SK-N-SH treated with all-trans-retinoic acid at 6 μM for 48 hours (cell line): ENCODE measurements at places on chromosomes 3 and 15.
A peak's percentile ranks its signal among the peaks of the same experiment; 100 is the strongest.

DNA sequence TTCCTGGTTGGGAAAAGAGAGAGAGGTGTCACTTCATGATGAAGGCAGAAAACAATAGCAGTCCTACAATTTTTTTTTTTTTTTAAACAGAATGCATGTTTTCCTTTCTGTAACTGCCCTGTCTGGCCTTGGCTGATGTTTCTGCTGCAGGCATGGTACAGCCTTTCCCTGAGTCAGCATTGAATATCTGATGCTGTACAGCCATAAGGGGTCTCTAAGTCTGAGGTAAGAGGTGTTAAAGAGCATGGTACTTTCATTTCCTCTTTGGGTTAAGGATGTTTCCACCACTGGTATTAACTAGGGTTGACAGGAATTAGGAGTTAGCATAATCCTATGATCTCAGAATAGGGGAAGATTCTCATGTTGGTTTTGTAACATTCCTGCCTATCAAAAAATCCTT, 147.4 kb downstream of the CHST2 start:
- ATAC-seq: no peak

- ATAC-seq: no peak
Observed at GRCh38 chr3:187325632-187326031, 34.1 kb upstream of the MASP1 start.

GRCh38 chr15:41790756-41791546, 16.7 kb downstream of the MAPKBP1 start:
- ATAC-seq: peak; percentile 87

- no peak for ATAC-seq
Observed at GRCh38 chr3:188133219-188133618, 20.7 kb upstream of the LPP start.

- no peak for ATAC-seq
Observed at GRCh38 chr3:4008205-4008604, 209.0 kb downstream of the LRRN1 start.

GRCh38 chr3:24688446-24689148, 193.9 kb upstream of the THRB start:
- no peak for ATAC-seq

- ATAC-seq: no peak
Observed at GRCh38 chr15:70491201-70491621, 272.1 kb downstream of the UACA start.

DNA sequence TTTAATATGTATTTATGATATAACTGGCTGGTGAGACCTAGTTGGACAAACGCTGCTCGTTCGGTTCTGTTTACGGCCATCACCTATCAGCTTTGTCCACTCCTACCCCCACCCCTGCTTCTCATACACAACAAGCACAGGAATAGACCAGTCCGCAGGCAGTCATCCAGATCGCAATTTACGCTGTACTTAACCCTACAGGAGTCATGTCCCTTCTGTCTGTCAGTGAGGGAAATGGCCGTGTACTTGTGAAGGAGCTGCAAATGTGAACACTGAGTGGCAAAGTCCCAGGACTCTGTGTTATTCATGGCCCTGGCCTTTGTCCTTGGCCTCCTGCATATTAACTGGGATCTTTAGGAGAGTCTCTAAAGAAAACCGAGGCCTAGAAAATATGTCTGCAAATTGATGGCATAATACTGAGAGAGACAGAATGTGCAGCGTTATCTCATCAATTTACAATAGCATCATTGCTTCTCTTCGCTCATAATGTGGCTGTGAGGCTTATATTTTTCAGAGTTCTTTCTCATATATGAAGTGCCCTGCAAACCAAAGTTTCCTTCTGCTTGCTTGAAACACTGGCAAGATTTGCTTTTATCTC, 7.2 kb upstream of the ABHD10 start:
- ATAC-seq: no peak

DNA sequence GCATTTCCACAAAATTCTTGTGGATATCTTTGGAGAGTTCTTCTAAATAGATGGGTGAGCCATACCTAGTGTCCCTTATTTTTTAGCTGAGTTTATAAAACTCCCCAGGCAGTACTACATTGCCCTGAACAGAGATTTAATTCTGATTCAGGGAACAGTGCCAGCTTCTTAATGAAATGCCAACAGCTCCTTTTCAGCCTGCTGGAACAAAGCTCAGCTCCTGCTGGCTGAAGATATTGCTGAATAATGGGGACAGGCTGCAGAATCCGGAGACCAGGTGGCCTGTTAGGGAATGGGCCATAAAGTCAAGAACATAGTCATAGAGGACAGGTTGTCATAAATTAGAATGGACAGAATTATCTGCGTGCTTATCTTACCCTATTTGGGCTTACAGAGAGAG, 8.9 kb downstream of the HGD start:
- ATAC-seq: no peak

- peak; percentile 59; the same call in 2 of the 3 replicates for ATAC-seq
Observed at GRCh38 chr15:90618330-90619125, 88.8 kb downstream of the CRTC3 start.

- no peak for ATAC-seq
Observed at GRCh38 chr3:16932877-16933276, 48.1 kb downstream of the PLCL2 start.

GRCh38 chr15:72397796-72398588, at the start of gene TMEM202:
Gene TMEM202 (plus strand): TSS chr15:72398305. CDS start chr15:72398327, 22 bp downstream.
- ATAC-seq: no peak

- ATAC-seq: peak; percentile 54
Observed at GRCh38 chr3:141275032-141275422, 43.4 kb downstream of the PXYLP1 start.

GRCh38 chr15:70613271-70613670, 150.1 kb downstream of the UACA start:
- ATAC-seq: no peak

DNA sequence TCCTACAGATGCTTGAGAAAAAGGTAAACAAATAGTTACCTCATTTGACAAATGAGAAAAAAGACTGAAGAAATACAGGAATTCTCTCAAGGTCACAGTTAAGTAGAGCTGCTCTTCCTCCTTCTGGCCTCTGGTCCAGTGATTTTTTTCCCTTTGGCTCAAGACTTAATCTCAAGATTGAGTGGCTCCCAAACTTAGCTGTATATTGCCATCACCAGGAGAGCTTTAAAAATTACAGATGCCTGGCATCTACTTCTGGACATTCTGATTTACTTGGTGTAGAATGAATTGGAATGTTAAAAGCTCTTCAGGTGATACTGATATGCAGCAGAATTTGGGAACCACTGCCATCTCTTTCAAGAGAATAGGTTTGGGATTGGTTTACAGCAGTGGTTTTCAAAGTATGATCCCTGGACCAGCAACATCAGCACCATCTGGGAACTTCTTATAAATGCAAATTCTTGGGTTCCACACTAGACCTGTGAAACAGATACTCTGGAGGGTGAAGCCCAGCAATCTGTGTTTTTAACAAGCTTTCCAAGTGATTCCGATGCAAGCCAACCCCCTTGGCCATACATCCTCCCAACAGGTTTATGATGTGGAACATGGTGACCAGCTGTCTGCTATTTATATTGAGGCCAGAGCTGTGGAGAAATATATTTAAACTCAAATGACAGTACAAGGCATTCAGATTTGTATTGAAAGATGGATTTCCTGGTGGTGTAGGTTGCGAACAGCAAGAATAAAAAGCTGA, 333.0 kb upstream of the RARB start:
- peak; percentile 54; the same call in 2 of the 3 replicates for ATAC-seq

GRCh38 chr15:63135281-63135680, 13.6 kb downstream of the LACTB start:
- ATAC-seq: no peak

DNA sequence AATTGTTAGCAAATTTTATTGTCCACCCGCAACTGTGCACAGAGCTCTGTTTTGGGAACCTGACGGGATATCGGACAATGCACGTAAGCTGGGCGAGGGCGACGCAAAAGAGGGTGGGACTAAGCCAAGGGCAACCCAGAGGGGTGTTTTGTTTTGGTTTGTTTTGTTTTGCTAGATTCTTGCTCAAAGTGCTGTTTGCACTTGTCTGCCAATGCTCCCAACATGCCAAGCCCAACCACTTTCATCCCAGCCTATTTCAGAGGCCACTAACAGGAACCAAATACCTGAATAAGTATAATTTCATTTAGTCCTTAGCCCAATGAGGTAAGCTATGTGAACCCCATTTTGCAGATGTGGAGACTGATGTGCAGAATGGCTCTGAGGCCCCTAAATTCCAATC, 9.7 kb upstream of the CMTM7 start:
- no peak for ATAC-seq

DNA sequence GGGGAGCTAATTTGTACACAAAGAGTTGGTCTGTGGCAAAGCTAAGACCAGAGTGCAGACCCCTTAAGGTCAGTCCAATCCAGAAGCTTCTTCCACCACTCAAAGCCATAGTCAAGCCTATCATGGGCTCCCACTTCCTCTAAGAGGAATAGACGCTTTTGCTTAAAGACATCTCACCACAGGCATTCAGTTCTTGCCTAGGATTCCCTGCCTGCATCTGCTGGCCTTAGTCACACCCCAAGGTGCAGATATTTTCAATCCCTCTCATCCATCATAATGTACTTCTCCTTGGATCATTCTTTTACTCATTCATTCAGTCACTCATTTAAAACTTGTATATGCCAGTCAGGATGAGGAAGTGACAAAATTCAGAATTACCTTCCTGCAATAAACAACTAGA, 179.6 kb upstream of the STT3B start:
- no peak for ATAC-seq
